ENCODE measurements at places on chromosomes 7 and 10. TPM values are rescaled to one million over a fixed set of nuclear protein-coding genes. Genes with fewer than 3 reads are reported as not detected.

Gene PPP1R17
- not detected for total RNA-seq

Gene FAM25A
- not detected for total RNA-seq

Gene TMEM176B
- total RNA-seq = 173 TPM

Gene TMEM60
- total RNA-seq = 18.3 TPM
